Activated CD8-positive, alpha-beta T cell treated with anti-CD3 and anti-CD28 coated beads, Interleukin-2, amount 10 ng/mL, durations not matched to agents 7 days and 5 days (primary cell): ENCODE measurements at places on chromosomes 7 and 10.

DNA sequence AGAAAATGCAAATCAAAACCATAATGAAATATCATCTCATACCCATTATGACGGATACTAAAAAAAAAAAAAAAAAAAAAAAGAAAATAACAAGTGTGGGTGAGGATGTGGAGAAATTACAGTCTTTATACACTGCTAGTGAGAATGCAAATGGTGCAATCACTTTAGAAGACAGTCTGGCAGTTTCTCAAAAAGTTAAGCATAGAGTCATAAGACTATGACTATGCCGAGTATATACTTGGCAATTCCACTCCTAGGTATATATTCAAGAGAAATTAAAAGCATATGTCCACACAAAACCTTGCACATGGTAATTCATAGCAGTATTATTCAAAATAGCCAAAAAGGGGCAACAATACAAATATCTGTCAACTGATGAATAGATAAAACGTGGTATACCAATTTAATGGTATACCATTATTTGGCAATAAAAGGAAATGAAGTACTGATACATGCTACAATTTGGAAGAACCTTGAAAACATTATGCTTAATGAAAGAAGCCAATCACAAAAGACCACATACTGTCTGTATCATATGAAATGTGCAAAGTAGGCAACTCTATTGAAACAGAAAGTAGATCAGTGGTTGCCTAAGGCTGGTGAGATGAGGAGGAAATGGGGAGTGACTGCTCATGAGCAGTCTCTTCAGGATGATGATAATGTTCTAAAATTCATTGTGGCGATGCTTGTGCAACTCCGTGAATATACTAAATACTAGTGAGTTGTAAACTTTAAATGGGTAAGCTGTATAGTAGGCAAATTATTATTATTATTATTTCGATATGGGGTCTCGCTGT, 90.1 kb upstream of the NANOS1 start:
- DNase-seq = no peak

DNA sequence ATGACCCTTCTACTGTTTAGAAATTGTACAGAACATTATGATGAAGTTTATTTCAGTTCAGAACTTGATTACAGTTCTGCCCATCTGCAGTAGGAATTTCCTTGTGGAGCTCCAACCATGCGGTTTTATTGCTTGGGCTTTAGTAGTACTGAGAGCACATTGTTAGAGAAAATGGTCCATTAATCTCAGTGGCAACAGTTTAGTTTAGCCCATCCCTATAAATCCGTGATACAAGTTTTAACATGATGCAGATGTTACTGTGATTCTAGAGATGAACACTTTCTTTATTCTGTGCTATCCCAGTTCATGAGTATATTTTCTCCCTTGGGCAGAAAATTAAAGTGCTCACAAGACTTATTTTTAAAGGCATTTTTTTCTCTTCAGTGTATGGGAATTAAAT, 84.8 kb upstream of the FZD8 start:
- no peak for DNase-seq

GRCh38 chr10:109780997-109781396, 142.3 kb downstream of the XPNPEP1 start:
- DNase-seq = no peak

- DNase-seq = no peak
Observed at GRCh38 chr7:95822717-95823116, 50.4 kb downstream of the DYNC1I1 start.

GRCh38 chr10:80271416-80271815, 18.0 kb downstream of the MAT1A start:
- no peak for DNase-seq

DNA sequence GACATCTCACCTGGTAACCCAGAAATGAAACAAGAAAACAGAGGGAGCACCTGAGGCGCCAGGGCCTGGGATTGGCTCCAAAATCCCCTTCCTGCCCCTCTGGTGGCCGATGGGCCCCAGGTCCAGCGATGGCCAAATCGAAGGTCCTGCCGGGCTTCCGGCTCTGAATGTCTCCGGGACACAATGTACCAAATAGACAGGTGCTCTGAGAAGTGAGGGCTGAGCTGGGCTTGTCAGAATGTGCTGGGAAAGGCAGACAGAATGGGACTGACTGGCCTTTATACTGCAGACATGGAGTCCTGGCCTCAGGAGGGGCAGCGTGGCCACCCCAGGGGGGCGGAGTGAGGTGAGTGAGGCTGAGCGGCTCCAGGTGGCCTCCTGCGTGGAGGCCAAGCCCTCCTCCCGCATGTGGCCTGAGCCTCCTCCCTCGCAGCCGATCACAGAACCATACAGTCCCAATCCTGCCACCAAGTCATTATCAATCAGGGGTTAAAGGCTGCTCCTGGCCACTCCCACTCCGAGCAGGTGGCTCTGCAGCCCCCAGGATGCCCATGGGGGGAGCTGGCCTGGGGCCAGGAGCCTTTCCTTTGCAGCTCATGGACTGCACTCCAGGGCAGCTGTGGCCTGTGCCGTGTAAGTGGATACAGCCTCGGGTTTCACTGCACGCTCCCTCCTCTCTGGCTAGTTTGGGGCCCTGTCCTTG, 185.5 kb downstream of the ADARB2 start:
- no peak for DNase-seq

- DNase-seq = no peak
Observed at GRCh38 chr7:112271162-112271561, 64.7 kb downstream of the ZNF277 start.
